ENCODE measurements at places on chromosomes 7 and 10.

DNA sequence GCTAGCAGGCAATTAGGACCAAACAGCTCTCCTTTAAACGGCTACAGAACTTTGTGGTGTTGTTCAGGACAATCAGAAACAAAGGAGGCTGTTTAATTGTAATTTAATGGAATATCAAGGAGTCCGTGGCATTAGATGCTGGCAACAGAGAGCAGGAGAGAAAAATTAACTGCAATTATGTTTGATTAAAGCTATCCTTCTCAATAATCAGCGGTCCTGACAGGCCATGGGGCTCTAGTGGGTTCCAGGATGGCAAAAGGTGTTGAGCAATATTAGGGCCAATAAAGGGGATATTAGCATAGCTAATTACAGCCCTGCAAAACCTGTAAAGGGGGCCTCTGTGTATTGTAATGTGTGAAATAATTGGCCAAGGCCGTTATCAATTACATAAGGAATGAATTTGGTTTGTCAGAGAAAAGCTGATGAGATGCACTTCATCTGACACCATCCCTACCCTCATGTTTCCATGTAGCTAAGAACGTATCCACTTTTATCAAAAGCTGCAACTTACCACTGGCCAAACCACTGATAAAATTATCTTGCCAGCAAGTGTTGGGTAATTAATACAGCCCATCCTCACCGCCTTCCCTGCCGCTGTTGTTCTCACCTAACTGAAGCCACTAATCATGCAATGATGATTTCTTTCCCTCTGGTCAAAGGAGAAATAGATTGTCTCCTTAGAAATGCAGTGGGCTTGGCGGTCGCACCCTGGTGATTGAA, 81.6 kb downstream of the EBF3 start:
- DNase-seq: no peak

DNA sequence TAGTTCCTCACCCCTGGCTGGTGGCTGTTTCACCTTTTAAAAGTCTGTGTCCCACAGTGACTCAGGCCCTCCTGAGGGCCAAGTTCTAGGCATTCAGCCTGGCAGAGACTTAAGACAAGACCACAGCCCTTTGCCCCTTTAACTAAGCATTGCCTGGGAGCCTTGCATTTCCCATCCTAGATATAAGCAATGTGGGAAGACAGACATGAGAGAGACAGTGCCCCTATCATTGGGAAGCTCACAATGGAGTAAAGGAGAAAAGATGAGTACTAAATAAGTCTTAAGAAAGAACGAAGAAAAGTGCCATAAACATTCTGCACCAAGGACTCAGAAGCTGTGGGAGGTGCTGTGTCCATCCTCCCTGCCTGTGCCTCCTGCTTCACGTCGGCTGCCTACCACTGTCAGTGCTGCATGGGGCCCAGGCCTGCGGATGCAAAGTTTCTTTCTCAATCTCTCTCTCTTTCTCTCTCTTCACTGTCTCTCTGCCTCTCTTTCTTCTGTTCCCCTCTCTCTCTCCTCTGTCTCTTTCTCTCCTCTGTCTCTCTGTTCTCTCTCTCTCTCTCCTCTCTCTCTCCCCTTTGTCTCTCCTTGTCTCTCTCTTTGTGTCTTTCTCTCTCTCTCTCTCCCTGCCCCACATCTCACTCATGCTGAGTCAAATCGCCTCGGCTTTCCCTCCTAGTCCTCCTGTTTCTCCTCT, 21.5 kb downstream of the GPRIN2 start:
- no peak for DNase-seq

DNA sequence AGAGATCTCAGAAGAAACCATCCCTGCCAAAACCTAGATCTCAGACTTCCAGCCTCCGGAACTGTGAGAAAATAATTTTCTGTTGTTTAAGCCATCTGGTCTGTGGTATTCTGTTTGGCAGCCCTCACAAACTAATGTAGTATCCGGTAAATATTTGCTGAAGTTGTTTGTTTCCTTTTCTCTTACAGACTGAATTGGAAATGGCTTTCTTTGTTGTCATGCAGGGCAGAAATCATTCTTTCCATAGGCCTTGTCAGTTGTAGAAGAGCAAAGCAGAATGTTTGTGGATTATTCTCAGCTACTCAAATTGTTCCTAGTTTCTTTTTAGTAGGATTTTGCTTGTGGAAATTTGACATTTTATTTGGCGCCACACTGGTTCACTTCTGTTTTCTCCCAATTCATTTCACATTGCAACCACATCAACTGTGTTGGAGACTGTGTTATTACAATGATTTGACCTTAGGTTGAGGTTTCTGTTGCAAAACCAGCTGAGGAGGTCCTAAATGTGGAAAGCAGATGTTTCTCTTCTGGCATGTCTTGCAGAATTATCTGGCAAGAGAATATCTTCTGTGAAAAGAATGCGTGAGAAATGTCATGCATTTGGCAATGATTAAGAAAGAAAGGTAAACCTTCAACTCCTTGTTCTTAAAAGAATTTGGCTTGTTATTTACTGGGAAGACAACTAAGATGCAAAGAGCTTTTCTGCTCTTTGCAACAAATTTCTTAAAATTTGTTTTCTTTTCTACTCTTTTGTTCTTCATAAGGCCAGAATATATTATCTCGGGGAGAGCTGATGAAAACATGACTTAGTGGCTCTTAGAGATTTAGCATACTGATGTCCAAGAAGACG, 25.8 kb downstream of the ACTA2 start:
- no peak for DNase-seq

DNA sequence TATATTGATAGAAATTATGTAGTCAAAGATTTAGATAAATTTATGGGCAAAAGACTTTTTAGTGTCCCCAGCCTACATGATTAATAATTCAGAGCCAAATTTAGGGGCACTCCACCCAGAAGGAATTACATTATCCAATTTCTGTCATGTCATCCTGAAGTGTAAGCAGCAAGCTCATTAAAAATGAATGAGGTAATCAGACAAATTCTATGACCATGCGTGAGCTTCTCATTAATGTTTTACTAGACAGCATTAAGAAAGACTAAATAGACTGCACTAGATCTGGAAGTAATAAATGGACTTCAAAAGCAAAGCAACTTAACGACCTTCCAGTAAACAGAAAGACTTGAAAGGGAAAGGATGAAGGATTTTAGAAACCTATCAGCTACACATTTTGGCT, 22.7 kb upstream of the TRUB1 start:
- DNase-seq: no peak

- DNase-seq: no peak
These were observed 2.7 kb downstream of the FAM131B start for GRCh38 chr7:143359771-143360353.

DNA sequence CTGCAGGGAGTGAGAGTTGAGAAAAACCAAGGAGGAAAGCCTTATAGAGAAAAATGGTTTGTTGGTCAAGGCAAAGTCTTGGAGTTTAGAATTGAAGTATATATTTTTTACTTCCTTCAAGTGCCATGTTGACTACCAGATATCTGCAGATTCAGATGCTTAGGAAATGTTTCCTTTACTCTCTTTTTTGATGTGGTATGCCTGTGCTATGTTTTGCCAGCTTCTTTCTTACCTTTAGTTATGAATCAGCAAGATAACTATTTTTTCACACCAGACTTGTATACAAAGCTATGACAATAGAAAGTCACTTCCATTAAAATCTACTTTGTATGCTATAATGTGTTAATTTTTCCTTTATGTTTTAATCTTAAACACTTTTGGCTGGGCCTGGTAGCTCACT, 3.6 kb downstream of the R3HCC1L start:
- DNase-seq: no peak

DNA sequence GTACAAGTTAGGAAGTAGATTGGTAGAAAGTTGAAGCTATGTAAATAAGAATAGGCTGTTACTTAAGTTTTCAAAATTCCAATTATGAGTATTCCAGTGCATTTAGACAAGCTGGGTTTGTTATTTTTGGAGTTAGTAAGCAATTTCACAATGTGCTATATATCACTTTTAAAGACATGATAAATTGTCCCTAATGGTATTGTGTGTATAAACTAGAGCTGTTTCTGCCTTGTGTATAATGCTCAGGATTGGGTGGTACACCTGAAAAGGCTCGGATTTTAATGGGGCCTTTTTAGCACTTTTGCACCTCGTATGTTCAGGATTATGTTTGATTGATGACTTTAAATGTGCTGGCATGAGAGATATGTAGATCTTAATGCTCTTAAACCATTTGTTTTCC, 175.8 kb downstream of the VTI1A start:
- DNase-seq: no peak

DNA sequence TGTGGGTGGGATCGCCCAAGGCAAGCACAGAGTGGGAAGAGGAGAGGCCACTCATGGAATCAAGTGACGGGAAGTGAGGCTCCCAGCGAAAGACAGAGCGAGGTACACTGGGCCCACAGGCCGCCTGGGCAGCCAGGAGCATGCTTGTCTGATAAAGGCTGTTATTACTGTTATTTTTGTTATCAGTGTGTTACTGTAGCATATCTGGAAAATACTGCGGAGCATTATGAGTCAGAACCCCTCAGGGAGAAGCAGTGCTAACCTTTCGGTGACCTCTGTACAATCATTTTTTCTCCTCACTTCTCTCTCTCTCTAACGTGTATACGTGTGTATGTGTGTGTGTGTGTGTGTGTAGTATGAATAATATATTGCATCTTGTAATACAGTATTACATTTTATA, 3.8 kb upstream of the TCERG1L start:
- no peak for DNase-seq

- DNase-seq: no peak
These were observed 74.8 kb downstream of the LCOR start for GRCh38 chr10:96906864-96907263.

DNA sequence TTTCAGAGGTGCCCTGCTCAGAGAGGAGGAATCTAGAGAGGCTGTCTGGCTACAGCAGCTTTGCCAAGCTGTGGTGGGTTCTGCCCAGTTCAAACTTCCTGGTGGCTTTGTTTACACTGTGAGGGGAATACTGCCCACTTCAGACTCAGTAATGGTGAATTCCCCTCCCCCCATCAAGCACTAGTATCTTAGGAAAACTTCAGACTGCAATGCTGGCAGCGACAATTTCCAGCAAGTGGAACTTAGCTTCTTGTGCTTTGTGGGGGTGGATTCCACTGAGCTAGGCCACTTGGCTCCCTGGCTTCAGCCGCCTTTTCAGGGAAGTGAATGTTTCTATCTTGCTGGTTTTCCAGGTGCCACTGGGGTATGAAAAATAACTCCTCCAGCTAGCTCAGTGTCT, 42.8 kb downstream of the CYP2C8 start:
- DNase-seq: no peak

DNA sequence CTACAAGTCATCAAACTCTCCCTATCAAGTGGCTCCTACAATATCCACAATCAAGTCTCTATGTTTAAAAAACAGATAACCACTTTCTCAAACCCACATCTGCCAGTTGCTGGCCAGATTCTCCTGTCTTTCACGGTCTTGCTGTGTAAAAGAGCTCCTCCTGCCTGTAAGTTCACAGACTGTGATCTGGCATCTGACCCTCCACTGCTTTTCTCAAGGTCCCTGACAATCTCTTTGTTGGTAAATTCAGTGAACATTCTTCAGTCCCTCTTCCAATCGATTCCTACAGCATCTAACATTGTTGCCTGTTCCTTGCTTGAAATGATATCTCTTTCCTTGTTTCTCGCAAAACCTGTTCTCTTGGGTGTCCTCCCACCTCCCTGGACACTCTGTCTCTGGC, 18.5 kb upstream of the LMOD2 start:
- DNase-seq: no peak

- no peak for DNase-seq
These were observed 38.7 kb downstream of the RASGEF1A start for GRCh38 chr10:43227911-43228782.

GRCh38 chr10:9096288-9096687, 1041.8 kb downstream of the GATA3 start:
- DNase-seq: no peak

- no peak for DNase-seq
These were observed 25.8 kb downstream of the TMEM254 start for GRCh38 chr10:80104066-80104926.

GRCh38 chr10:17049195-17049594, 80.4 kb downstream of the CUBN start:
- no peak for DNase-seq

DNA sequence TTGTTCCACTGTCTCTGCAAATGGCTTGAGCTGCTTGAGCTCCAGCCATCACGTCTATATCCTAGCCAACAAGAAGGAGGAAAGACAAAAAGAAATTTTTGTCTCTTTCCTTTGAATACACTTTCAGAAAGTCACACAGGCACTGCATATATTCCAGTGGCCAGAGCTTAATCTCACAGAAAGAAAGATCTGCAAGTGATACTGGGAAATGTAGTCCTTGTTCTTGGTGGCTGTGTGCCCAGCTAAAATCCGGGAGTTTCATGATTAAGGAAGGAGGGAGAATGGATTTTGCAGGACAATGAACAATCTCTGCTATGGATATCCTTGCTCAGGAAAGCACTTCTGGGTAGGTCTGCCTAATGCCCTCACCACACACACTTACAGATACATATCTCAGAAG, 19.5 kb upstream of the DLG5 start:
- DNase-seq: no peak

DNA sequence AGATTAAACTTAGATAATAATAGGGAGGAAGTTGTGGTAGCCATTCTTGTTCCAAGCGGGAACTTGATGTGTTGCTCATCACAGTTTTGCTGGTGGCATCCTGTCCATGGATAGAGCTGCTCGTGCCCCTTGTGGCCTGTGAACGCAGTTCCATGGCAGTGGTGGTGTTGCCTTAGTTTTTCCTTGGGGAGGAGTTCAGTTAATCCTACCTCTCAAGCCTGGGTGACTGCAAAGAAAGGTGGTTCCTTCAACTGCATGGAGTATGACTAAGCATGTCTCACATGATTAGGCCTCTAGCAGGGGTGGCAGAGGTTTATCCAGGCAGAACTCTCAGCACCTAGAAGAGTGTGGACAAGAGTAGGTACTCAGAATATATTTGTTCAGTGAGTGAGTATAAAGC, 99.7 kb downstream of the MAPK8 start:
- DNase-seq: no peak

- no peak for DNase-seq
These were observed 182.6 kb downstream of the TCF7L2 start for GRCh38 chr10:113132591-113133121.

DNA sequence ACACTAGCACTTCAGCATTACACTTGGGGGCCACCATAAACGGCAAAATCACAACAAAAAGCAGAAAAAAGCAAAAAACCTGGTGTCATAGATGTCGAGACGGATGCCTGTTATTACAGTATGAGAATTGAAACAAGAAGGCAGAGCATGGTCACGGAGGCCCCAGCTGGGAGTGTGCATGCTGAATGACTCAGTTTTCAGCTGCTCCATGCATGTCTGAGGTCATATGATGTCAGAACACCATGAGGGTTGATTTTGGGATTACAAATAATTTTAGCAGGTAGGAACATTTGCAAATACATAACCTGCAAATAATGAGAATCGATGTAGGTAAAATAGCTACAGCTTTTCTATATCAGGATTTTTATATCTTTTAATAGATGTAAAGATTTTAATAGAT, 19.1 kb downstream of the ZMYND11 start:
- no peak for DNase-seq

All from NCI-H2107 (cell line).